NCI-H2227 treated with DMSO at 0.1 percent for 48 hours (cell line): ENCODE measurements at places on chromosomes 1 and 21.

GRCh38 chr1:18895317-18895716 lies 7.0 kb downstream of the ALDH4A1 start:
- no peak for DNase-seq

- DNase-seq: no peak
Observed at GRCh38 chr1:177256153-177257075, 85.7 kb downstream of the BRINP2 start.

- DNase-seq: no peak
Observed at GRCh38 chr1:35808450-35809113, 766 bp downstream of the AGO4 start.

- no peak for DNase-seq
Observed at GRCh38 chr1:55781003-55781402, 565.8 kb upstream of the USP24 start.

DNA sequence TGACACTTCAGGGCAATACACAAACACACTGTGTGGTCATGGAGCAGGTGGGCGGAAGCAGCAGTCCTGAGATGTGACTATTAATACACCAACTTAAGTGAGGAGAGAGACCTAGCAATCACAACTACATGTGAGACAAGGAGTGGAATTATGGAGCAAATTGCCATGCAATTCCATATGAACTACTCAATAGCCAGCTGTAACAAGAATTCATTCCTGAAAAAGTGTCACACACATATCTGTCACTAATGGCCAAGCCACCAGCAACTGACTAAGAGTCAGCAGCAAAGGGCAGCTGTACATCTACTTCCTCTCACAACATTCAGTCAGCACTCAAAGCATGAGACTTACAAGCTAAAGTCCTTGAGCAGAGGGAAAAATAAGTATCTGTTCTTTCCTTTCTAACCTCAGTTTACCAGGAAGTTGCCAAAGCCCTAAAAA lies 46.2 kb downstream of the GPR3 start:
- no peak for DNase-seq

- no peak for DNase-seq
Observed at GRCh38 chr1:48333316-48333715, 110.8 kb downstream of the SLC5A9 start.

GRCh38 chr1:175075572-175076568 lies 8.2 kb downstream of the TNN start:
- DNase-seq: no peak

DNA sequence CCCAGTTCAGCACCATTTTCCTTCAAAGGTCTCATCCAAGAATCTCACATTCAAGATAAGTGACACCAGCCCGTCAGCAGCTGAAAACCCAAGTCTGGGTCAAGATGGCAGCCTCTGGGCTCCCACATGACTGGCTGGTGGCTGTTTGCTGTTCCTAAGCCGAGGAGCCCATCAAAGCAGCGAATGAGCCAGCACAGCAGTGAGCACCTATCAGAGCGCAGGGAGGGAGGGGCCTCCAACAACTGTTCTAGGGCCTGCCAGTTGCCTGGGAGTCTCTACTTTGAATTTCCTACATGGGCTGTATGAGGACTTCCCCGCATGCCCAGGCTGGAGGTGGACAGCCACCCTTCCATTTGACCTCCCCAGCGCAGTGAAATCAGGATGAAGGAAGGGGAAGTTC lies 102.7 kb downstream of the ADARB1 start:
- no peak for DNase-seq

DNA sequence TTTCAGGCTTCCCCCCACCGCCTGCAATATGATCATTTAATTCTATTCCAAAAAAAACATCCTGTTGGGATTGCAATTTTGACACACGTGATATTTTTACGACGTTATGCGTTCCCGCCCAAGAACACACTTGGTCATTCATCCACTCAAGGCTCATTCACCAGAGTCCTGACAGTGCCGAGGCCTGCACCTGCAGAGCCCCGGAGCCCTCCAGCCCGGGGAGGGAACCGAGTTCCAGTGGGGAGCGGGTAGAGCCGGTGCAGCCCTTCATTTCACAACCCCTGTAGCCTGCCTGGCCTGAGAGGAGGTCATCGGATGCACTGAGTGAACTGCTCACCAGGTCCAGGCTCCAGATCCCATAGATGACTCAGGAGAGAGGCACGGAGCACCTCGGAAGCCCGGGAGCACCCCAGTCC lies 156.0 kb upstream of the BACE2 start:
- no peak for DNase-seq
